ENCODE measurements at places on chromosomes 7 and 10.

DNA sequence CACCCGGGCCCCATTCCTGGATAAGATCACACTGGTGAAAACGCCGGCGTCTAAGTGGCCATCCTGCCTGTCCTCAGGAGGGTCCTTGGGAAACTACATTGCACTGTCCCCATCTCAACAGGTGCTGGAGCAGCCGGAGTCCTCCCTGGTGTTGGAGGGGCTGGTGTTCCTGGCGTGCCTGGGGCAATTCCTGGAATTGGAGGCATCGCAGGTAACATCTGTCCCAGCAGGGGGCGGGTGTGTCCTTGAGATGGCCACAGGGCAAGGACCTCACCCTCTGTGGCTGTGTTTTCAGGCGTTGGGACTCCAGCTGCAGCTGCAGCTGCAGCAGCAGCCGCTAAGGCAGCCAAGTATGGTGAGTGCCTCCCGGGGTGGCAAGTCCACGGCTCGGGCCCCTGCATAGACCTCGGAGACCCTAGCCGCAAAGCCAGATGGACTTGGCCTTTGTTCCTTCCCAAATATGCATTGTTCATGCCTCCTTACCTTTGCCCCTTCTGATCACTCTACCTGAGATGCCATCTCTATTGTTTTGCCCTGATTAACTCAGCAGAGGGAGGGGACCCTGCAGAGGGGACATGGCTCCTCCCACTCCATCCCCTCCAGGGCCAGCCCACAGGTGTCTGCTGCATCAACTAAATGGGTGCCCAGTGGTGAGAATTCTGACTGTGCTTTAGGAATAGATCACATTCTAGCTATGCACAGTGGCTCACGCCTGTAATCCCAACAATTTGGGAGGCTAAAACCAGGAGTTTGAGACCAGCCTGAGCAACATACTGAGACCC lies 23.8 kb downstream of the ELN start:
- DNase-seq = no peak

DNA sequence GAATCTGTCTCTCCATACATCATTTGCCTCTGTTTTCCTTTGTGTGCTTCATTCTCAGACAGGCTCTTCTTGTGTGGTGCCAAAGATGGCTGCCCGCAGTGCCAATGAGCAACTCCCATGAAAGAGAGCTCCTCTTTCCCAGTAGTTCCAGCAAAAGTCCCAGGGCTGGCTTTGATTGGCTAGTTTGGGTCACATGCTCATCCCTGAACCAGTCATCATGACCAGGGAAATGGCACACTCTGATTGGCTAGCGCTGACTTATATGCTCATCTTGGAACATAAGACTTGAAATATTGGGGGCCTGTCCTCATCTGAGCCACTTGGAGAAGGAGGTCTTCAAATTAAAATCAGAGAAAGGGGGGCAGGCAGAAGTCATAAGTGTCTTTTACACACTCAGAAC lies 112.7 kb downstream of the CDH23 start:
- no peak for DNase-seq

- DNase-seq = no peak
Measured at GRCh38 chr7:11811709-11812108, 20.3 kb downstream of the THSD7A start.

DNA sequence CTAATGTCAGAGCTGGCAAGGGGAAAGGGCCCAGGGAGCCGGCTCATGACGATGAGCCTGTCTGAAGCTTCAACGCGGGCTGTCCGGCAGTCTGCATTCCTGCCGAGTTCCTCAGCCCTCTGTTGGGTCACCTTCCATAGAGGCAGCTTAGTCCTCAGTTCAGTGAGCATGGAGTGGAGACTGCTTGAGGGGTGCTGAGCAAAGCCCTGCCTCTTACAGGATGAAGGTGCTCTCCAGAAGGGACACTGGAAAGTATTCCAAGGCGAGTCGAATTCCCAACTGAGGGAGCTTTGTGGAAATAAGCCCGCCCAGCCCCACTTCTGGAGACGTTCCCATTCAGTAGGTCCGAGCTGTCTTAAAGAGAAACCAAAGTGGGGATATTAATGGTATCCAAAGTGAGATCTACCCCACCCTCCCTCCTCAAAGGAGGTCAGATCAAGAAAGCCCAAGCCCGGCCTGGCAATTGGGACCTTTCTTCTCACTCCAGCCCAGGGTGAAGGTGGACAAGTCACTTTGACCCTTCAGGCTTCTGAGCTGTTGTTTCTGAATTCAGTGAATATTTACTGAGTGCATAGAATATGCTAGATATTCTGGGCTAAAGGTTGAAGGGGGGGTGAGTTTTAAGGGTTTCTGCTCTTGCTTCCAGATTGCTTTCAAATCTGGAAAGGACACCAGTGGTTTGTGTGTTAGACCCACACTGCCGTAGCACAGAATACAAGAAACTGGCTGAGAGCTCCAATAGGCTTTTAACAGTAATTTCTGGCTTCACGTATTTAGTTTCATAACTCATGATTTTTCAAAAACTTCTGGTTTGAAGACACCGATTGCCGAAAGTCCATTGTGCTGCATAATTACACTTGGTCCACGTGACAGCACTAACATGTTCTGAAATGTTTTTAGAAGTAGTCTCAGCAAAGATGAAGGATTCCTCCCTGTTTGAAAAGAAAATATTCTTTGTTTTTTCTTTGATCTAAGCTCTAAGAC lies 3.5 kb downstream of the EGFR start:
- DNase-seq = no peak

- no peak for DNase-seq
Measured at GRCh38 chr7:74407958-74408357, 45.7 kb upstream of the GTF2IRD1 start.

- peak; percentile 31 for DNase-seq
Measured at GRCh38 chr10:118543714-118544400, 51.6 kb downstream of the PRLHR start.

DNA sequence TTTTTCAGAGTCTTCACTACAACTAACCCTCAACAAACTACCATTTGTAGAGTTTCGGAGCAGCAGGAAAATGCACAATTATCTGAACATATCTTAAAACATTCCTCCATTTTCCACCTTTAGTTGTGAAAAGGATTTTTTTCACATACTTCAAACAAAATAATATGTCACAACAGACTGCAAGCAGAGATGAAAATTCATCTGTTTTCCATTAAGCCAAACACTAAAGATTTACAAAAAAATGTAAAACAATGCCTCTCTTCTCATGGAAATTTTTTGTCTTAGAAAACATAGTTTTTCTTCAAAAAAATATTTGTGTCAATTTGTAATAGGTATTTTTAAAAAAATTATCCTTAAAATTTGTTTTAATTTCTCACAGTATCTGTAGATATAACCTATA lies 98.9 kb downstream of the ARHGAP12 start:
- no peak for DNase-seq

DNA sequence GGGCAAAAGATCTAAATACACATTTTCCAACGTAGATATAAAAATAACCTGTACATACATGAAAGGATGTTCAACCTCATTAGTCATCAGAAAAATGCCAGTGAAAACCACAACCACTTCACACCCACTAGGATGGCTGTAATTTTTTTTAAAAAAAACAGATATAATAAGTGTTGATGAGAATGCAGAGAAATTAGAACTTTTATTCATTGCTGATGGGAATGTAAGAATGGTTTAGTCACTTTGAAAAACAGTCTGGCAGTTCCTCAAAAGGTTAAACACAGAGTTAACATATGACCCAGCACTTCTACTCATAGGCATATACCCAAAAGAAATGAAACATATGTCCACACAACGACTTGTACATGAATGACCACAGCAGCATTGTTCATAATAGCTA lies 32.3 kb upstream of the PRKCQ start:
- no peak for DNase-seq

- no peak for DNase-seq
Measured at GRCh38 chr10:123862421-123863182, 29.0 kb downstream of the CPXM2 start.

DNA sequence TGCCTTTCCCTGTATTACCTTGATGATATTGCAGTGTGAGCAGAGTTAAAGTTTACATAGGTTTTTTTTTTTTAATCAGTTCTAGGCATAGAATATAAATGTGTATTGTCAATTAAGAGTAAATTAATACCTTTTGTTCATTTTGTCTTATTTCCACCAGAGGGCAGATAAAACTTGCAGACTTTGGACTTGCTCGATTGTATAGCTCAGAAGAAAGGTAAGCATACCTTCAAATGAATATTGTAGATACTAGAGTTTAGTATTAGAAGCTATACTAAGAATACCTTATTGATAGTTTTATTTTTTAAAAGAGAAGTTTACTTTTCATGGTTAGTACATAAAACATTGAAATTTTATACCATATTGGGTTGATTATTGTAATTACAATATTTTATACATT lies 86.8 kb downstream of the MPLKIP start:
- DNase-seq = no peak

DNA sequence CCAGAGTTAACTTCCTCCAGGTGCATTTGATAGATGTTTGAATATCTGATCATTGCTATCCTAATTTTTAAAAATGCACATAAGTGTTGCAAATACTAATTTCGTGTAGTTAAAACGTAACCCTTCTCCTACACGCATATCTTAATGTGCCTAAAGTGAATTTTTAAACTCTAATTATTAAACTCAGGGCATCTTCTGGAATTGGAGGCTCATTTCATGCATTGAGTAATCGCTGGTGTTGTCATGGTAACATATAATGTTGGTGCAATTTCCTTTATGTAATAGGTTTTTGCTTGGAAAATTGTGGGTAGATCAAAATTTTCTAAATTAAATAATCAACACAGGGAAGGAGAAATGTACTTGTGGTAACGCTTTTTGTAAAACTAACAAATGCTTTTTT lies 56.2 kb downstream of the ARMC3 start:
- no peak for DNase-seq

- DNase-seq = no peak
Measured at GRCh38 chr7:81752318-81752714, 17.5 kb downstream of the HGF start.

DNA sequence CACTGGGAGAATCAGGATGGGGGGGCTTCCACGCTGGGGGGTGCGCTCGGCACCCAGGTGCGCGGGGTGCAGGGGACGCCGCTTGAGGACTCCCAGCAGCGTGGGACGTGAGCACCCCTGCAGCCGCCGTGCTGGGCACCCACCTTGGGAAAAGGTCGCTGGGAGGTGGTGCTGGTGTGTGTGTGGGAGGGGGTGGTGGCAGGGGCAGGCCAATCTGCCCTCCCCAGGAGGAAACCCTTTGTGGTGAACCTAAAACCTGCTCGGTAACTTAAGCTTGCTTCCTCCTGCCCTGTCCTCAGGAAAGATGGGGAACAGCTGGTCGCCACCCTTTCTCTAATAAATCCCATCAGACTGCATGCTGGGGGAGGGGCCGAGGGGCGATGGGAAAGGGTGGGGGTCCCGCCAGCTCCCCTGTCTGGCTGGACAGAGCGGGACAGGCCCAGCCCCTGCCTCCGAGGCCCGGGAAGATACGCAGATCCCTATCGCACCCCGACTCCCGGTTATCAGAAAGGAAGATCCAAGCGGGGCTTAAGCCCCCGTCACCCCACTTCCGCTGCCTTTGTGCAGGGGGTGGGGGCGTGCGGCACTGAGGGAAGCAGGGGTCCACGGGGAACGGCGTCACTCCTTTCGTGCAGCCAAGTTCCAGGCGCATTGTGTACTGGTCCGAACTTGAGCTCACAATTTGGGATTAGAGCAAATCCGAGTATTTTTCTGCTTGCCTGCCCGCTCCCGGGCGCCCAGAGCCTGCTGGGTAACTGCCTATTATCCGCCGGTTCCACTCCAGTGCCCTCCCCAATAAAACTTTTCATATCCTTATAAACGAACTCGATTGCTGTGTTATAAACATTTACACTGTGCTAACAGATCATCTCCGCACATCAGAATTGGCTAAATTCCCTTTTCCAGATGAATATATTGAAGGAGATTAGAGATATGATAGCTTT lies 64.6 kb downstream of the UNCX start:
- no peak for DNase-seq

- DNase-seq = no peak
Measured at GRCh38 chr7:38393874-38394273, 120.4 kb upstream of the TARP start.

DNA sequence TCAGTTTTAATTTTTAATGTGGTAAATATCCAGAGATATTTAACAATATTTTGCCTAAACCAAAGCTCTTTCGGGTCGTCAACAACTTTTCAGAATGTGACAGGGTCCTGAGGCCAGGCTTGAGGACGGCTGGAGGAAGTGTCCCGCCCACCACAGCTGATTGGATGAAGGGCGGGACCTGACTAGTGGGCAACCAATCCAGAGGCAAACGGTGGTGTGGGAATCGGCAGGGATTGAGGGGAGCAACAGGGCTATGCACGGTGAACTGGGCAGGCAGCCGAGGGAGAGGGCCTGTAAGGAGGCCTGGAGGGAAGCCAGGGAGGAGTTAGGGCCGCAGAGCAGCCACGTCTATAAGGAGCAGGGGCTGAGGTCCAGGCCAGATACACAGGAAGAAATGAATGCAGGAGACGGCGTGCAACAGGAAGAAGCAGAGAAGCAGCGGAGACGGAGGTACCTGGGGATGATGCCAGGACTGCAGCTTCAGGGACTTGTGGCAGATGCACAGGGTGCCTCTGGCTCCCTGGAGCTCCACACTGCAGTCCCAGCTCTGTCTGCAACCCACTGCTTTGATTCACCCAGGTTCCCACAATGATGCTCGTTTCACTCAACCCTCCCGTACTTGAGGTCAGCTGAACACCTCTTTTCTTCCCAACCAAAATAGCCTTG lies 46.1 kb upstream of the ZMIZ1 start:
- no peak for DNase-seq

GRCh38 chr7:74362266-74362665 lies 73.1 kb downstream of the CLIP2 start:
- no peak for DNase-seq

DNA sequence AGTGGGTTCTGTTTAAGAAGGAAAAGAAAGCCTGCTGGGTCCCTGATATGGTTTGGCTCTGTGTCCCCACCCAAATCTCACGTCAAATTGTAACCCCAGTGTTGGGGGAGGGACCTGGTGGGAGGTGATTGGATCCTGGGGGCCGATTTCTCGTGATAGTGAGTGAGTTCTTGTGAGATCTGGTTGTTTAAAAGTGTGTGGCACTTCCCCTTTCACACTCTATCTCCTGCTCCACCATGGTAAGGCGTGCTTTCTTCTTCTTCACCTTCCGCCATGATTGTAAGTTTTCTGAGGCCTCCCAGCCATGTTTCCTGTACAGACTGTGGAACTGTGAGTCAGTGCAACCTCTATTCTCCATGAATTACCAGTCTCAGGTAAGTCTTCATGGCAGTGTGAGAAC lies 42.6 kb downstream of the INPP5A start:
- DNase-seq = no peak

DNA sequence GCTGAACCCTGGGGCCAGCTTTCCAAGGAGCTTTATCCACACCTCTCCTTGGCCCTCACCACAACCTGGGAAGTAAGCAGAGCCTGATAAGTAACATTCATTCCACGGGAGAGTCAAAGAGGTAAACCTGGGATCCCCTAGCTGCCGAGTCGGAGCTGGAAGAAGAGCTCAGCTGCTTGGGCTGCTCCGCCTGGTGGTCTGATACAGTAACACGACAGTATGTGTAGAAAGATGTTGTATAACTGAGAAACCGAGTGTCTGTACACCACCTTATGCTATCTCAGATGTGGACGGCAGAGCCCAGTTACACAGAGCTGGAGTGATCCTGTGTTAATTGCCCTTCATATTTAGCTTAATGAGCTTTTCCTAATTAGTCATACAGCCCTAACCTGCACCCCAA lies 151.3 kb upstream of the KMT2E start:
- no peak for DNase-seq

Measured in left renal cortex interstitium (tissue), 4 donors.